NCI-H524 (cell line): ENCODE measurements at places on chromosomes 5 and 9.

DNA sequence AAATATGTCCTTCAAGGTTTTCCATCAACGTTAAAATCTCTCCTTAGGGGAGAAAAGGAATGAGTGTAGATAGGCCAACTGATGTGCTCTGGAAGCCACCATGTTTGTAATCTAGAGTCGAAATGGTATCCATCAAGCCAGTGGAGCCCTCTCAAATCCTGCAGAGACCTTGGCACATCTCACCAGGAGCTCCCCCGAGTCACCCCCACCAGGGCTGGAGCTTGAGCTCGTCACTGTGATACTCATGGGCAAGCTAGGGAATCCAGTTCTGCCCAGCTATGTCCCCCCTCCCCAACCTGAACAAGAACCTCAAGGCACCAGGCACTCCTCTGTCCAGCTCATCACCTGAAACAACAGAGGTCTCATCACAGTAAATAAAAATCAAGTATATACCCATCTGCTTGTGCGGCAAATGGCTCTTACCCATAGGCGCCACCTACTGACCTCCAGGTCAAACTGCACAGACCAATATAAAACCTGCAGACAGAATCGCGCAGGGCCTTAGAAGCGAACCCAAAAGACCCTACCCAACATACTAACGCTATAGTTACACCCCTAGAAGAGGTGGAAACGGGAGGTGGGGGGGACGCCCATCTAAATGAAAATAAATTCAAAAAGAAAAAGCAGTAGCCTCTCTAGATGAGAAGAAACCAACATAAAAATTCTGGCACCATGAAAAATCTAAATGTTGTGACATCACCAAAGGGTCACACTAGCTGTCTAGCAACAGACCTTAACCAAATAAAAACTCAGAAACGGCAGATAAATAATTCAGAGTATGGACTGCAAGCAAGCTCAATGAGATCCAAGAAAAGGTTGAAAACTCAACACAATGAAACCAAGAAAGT, 75.0 kb downstream of the TTC39B start:
- DNase-seq, result no peak

- DNase-seq, result no peak
These were observed 4.4 kb upstream of the SLC27A4 start for GRCh38 chr9:128335914-128336313.

DNA sequence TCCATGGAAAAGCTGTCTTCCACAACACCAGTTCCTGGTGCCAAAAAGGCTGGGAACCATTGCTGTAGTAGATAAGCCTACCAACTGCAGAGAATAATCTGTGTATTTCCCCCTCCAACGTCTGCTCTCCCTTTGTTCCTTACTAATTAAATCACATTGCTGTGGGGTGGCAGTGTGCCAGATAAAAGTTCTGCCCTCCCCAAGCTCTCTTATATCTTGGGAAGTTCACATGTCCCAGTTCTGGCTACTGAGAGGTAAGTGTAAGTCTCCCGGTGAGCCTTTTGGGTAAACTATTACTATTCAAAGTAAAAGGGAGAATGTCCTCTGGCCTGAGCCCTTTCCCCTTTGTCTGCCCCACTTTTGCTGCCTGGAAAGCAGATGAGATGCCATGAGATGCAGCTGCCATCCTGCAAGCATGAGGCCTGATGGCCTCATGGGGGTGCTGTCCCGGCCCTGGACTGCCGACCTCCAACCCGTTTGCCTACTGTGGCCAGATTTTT, 14.7 kb downstream of the ENC1 start:
- DNase-seq, result peak; percentile 83

DNA sequence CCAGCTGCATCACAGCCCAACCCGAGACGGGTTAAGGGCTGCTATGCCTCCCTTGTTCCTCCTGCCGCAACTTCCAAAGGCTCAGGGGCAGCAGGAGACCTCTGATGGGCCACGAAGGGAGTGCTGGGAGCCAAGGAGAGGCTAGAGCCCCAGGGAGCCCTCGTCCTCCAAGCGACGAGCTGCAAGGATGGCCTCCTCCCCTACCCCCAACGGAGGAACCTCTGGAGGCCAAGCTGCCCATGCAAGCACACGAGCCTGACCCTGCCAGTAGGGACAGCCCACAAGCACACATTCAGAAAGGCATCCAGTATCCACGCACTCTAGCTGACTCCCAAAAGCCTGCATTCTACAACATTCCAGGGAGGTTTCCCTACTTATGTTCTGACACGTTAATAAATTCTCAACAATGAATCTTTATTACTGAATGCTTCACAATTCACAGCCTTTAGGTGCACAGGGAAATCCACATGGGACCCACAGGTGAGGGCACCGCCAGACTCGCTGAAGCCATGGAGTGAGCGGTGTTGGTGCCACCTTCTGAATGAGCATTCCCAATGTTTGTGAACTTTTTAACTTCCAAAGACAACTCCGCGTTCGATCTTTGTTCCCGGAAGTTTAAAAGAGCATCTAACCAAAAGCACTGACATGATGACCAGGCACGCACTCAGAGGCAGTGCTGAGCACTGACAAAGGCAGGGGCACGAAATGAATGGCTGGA, 28.7 kb downstream of the IPPK start:
- DNase-seq, result no peak

- DNase-seq, result no peak
These were observed 74.8 kb upstream of the TGFBR1 start for GRCh38 chr9:99030092-99030511.

GRCh38 chr9:16075696-16076095, 522.9 kb downstream of the CCDC171 start:
- DNase-seq, result no peak

DNA sequence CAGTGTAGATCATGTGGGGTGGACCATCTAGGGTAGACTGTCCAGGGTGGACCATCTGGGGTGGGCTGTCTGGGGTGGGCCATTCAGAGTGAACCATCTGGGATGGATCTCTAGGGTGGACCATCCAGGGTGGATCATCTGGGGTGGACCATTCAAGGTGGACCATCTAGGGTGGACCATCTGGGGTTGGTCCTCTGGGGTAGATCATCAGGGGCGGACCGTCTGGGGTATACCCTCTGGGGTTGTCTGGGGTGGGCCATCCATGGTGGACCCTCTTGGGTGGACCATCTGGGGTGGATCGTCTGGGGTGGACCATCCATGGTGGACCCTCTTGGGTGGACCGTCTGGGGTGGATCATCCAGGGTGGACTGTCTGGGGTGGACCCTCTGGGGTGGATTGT, 64.3 kb downstream of the KCNT1 start:
- DNase-seq, result no peak

GRCh38 chr5:103889500-103890209, 327.1 kb upstream of the NUDT12 start:
- no peak for DNase-seq

GRCh38 chr9:26375448-26375847, 517.2 kb downstream of the CAAP1 start:
- no peak for DNase-seq

- no peak for DNase-seq
These were observed 37.8 kb downstream of the RALGPS1 start for GRCh38 chr9:126952205-126952977.

DNA sequence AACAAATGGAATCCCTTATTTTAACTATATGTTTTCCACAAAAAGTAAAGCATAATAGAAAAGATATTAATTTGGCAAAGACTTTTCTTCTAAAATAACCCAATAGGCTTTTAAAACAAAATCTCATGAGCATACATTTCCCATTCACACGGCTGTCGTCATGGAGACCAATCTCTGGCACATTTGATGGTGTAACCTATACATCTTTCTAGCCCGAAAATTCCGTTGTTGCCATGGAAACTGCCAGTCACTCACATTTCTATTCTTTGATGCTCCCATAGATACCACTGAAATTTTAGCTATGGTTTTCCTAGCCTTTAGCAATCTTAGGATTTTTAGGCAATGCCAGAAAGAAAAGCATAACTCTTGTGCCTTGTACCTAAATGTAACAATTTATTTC, 262.9 kb upstream of the TRPM3 start:
- no peak for DNase-seq

DNA sequence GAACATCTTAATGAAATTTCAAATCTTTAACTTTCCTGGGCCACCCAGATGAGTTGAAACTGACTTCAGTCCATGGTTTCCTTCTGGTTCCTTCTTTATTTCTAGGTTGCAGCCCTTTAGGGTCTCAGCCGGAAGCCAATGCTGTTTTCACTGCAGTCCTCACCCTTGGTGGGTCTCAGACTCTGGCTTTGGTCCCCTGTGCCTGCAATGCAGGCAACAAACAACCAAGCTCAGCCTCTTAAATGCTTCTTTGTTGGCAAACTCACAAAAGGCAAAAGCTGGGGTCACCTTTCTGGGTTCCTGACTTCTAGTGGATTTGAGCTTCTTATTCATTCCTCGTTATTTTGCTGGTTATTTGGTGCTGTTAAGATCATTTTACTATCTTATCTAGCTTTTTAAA, 19.3 kb upstream of the APC start:
- DNase-seq, result no peak

GRCh38 chr5:110045158-110045557, 355.4 kb downstream of the MAN2A1 start:
- DNase-seq, result no peak

DNA sequence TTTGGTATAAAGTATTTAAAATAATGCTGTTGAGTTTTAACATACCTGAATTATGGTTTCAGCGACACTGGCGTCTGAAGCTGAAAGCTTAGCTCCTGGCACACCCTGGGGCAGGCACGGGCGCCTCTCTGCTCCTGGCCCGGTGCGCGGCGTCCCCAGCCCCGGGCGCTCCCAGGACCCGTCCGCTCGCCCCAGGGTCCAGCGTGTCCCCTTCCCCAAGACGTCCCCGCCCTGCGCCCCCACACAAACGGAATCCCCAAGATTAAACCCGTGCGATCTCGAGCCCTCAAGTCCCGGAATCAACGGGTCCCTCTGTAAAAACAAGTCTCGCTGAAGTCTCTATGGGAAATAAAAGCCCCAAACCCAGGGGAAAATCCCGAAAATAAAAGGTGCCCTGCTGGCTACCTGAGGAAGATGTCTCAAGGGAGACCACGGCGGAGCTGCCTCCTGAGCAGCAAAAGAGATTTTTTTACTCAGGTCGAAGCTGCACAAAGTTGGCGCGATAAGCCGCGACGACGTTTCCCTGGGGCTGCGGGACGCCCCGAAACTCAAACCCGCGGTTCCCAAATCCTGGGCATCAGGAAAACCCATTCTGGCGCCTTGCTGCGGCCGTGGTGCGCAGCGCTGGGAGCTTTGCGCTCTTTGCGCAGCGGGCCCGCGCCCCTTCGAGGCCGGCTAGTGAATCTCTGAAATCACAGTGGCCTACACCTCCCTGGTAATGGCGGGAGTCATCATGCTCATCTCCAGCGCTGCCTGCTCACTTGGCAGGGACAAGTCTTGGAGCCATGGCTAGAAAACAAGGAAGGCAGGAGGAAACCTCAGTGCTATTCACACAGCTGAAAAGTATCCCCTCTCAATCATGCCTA, 6.3 kb upstream of the IFNA8 start:
- DNase-seq, result no peak

DNA sequence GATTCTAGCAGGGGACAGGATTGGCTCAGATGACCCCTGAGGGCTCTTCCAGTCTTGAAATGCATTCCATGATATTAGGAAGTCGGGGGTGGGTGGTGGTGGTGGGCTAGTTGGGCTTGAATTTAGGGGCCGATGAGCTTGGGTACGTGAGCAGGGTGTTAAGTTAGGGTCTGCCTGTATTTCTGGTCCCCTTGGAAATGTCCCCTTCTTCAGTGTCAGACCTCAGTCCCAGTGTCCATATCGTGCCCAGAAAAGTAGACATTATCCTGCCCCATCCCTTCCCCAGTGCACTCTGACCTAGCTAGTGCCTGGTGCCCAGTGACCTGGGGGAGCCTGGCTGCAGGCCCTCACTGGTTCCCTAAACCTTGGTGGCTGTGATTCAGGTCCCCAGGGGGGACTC, 2.9 kb upstream of the MYOZ3 start:
- no peak for DNase-seq

DNA sequence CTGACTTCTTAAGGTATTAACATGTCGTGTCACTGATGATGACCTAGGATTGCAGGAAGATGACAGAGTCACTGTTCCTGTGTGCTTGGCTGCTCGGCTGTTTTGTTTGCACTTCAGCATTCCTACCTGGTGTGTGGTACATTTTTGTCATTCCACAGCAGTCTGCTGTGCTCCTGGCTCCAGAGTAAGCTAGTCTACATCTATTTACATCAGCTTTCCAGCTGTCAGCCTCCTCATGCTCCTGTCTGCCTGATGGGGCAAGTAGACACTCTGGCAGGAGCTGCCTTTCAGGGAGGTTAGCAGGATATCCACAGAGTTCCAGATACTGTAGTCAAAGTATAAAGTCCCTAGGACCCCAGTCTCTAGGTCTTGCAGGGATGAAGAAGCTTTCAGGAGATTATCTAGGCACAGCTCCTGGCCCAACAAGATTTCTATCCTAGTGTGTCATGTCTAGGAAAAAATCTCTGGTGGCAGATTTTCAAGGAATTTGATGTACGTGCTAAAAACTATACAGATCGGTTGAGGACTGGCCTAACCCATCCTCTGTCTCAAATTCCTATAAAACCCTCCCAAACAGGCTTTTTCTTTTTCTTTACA, 28.4 kb downstream of the RUSC2 start:
- DNase-seq, result no peak

DNA sequence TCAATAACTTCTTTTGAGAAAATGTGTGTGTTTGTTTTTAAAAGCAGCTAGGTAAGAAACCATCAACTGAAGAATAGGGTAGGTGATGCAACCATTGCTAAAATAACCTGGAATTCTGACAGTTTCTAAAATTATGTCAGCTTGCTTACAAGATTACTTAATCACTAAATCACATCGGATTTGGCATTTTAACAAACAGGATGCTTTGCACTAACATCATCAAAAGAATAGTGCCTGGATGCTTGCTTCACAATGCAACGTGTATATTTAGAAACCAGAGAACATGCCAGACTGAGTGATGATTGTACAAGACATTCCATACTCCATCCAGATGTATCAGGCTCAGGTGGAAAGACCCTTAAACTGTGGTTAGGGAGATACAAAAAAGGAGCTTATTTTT, 43.9 kb downstream of the PAM start:
- DNase-seq, result no peak
